ENCODE measurements at places on chromosomes 12 and 14.

- no peak for DNase-seq
These were observed 22.3 kb downstream of the CRADD start for GRCh38 chr12:93699271-93700145.

DNA sequence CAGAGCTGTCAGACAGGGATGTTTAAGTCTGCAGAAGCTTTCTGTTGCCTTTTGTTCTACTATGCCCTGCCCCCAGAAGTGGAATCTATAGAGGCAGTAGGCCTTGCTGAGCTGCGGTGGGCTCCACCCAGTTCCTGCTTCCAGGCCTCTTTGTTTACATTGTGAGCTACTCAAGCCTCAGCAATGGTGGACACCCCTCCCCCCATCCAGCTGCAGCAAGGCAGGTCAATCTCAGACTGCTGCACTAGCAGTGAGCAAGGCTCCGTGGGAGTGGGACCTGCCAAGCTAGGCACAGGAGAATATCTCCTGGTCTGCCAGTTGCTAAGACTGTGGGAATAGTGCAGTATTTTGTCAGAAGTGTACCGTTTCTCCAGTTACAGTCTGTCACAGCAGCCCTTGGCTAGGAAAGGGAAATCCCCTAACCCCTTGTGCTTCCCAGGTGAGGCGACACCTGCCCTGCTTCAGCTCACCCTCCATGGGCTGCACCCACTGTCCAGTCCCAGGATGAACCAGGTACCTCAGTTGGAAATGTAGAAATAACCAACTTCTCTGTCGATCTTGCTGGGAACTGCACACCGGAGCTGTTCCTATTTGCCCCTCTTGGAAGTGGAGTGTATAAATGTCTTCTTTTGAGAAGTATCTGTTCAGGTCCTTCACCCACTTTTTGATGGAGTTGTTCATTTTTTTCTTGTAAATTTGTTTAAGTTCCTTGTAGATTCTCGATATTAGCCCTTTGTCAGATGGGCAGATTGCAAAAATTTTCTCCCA, 213.5 kb upstream of the SLC38A2 start:
- no peak for DNase-seq

DNA sequence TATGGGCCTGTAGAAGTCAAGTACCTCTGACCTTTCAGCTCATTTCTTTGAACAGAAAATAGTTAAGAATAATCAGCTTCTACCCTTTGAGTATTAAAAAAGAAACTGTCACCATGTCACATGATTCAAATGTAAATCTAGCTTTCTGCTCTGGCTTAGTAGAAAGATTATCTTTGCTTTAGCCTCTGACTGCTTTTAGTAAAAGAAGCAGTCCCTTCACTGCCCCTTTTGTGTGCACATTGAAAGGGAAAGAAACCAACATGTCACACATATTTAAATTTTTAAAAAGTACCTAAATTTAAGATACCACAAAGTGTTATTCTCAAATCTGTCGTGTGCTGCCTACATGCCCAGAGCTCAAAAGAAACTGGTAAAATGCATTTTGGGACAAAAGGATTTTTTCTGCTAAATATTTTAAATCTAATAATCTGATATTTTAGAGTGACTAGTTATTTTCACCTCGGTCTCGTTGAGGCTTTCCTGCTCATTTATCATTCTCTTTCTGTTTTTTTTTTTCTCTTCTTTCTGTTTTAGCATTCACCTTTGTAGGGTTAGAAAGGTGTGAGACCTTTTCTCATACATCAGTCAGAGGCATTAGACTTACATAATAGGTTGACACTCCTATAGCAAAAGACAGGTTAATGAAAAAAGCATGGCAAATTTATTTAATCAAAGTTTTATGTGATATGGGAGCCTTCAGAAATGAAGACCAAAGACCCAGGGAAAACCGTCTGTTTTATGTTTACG, 41.3 kb downstream of the SLC16A7 start:
- no peak for DNase-seq

DNA sequence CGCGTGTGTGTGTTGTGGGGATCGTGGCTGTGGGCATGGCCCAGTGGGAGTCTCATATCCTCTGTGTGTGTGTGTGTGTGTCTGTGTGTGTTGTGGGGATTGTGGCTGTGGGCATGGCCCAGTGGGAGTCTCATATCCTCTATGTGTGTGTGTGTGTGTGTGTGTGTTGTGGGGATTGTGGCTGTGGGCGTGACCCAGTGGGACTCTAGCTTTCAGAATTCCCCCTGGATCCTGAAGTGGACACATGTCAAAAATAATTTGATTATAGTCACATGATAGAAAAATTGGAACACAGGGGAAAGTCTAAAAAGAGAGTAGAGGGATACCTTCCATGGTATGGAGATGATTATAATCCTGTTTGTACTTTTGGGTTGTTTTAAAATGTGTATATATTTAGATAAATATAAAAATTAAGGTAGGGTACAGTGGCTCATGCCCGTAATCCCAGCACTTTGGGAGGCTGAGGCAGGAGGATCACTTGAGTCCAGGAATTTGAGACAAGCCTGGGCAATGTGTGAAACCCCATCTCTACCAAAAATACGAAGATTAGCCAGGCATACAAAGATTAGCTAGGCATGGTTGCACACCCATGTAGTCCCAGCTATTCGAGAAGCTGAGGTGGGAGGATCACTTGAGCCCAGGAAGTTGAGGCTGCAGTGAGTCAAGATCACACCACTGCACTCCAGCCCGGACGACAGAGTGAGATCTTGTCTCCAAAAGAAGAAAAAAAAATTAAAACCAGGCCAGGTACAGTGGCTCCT, 11.0 kb downstream of the PAPLN start:
- no peak for DNase-seq

DNA sequence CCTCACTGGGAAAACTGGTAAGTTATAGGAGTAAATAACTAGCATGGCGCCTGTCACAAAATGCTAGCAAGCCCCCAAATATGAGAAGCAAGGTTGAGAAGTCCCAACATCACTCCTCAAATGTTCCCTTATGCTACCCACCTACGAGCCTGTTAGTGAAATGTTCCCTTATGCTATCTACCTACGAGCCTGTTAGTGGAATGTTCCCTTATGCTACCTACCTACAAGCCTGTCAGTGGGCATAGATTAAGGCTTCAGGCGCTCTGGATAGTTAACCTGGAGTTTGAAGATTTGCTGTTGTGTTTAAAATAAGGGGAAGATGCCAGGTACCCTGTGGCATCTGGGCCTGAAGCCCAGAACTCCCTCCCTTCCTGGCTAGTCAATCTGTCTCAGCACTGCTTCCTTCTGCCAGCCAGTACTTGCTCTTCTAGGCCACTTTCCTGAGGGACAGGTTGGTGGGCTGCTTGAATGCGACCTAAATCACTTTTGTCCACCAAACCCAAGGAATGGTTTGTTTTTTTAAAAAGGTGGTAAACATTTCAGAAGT, 67.1 kb upstream of the SINHCAF start:
- no peak for DNase-seq

DNA sequence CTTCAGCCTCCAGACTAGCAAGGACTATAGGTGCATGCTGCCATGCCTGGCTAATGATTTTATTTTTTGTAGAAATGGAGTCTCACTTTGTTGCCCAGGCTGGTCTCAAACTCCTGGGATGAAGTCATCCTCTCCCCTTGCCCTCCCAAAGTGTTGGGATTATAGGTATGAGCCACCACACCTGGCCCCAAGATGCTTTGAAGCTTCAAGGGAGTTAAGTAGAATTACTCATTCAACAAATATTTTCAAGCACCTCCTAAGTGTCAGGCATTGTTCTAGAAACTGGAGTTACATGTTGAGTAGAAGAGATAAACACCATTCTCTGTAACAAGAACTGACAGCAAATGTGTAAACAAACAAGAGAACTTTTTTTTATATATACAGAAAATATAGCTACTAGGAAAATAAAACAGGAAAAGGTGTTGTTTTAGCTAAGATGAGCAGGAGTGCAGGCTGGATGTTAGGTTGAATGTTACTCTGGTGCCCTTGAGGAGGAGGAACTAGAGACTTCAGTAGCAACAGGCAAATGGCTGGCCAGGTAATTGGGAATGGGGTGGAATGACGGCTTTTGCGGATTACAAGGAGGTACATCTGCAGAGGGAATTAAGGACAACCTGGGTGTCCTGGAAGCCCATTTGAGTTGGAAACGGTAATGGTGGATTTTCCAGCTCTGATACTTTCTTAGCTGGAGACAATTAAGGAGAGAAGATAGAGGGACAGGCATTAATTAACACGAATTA, 32.0 kb upstream of the CFAP54 start:
- DNase-seq = no peak

DNA sequence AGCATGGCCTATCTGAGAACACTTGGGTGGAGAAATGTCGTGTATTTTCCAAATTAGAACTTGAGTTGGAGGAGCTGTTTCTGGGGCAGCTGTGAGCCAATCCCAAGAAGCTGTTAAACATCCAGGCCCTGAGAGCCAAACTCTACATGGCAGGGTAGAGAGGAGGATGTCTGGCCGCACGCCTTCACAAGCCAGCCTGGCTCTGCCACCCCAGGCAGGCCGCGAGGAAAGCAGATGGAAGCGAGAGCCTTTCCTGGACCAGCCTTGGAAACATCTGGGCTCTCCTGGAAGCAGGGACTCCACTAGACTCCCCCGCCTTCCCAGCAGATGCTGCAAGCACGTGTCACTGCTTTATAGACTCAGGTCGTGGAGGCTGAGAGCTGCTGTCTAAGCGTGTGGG, 312.8 kb upstream of the FKBP4 start:
- DNase-seq = no peak

GRCh38 chr14:105847400-105847799, 321.0 kb downstream of the TMEM121 start:
- DNase-seq = no peak

GRCh38 chr12:50201987-50202521, 34.9 kb upstream of the CERS5 start:
- DNase-seq = no peak

- DNase-seq = no peak
These were observed 65.1 kb downstream of the FBXW8 start for GRCh38 chr12:116975779-116976393.

- no peak for DNase-seq
These were observed 36.0 kb downstream of the ATF1 start for GRCh38 chr12:50799908-50800307.

GRCh38 chr12:92070054-92070863, 75.4 kb downstream of the BTG1 start:
- no peak for DNase-seq

DNA sequence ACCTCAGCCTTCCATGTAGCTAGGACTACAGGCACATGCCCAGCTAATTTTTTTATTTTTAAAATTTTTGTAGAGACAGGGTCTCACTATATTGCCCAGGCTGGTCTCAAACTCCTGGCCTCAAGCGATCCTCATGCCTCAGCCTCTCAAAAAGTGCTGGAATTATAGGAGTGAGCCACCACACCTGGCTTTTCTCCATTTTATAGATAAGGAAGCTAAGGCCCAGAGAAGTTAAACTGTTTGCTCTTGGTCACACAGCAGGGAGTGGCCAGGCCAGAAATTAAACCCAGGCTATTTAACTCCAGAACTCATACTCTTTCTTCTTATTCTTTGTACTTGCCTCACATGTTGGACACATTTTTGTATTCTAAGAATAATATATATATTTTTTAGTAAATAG, 16.5 kb downstream of the UBE3B start:
- DNase-seq = no peak

DNA sequence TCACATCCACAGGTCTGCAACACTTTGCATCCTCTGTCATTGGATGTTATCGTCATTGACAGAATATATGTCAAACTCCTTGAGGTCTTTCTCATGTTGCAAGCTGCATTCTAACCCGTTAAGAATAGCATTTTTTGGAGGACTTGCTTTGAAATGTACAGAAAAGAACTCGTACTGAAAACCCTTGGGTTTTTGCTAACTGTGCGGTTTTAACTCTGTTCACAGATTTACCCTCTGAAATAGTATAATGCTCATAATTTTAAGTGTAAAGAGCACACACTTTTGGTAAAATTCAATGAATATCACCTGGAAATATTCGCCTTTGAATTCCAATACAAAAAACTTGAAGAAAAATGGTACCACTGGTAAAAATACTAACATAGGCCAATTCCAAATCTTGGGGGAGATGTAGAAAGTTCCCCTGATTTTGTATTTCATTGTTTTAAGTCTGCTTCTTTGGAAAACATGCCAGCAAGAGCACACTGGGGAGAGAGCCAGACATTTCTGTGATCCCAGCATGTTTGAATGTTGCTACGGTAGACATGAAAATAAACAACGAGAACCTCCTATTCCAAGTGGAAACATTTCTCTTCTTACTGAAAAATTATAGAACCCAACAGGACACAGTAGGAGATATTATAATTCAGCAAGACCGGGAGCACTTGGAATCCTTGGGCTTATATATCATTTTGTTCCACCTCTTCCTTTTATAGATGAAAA, 446.0 kb downstream of the AEBP2 start:
- no peak for DNase-seq

DNA sequence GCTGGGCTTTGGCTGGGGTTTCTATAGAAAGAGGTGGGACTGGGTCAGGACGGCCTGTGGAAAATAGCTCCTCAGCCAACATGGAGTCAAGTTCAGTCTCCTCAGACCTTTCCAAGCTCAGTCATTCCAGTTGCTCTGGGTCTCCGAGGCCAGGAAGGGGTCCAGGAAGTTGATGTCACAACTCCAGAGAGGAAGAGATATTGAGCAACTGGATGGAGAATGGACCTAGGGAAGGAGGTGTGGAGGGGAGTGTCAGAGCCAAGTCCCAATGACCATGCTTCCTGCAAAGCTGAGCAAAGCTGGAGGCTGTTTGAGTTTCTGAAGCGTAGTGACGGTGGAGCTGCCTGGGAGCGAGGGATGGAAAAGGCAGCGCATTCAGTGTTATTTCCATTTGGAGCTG, 86.1 kb downstream of the SLC24A4 start:
- no peak for DNase-seq

DNA sequence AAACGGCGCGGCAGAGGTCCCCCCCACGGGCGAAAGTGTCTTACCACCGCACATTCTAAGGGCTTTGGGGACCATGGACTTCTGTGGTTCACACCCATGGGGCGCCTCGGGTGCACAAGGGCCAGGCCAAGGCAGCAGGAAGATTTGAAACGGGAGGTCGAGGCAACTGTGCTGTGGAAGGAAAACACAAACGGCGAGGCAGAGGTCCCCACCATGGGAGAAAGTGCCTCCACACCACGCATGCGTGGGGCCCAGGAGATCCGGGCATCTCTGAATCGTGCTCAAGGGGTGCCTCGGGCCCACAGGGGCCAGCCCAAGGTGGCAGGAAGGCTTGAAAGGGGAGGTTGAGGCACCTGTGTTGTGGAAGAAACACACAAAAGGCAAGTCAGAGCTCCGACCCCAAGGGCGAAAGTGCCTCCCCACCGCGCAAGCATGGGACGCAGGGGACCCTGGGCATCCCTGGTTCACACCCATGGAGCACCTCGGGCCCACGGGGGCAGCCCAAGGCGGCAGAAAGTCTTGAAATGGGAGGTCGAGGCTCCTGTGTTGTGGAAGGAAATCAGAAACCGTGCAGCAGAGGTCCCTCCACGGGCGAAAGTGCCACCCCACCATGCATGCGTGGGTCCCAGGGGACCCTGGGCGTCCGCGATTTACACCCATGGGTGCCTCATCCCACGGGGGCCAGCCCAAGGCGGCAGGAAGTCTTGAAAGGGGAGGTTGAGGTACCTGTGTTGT, 371.0 kb downstream of the ALG10 start:
- peak; percentile 16 for DNase-seq

Data from activated CD4-positive, CD25-positive, alpha-beta regulatory T cell treated with anti-CD3 and anti-CD28 coated beads, Interleukin-2, amount 50 U/mL, for 72 hours (primary cell).